Myometrial cell (primary cell): ENCODE measurements at places on chromosomes 5 and 9. TPM values are rescaled to one million over a fixed set of nuclear protein-coding genes. Genes with fewer than 3 reads are reported as not detected.

Gene AGXT2
- not detected in 2 replicates for total RNA-seq

Gene SLC6A19
- not detected in 2 replicates for total RNA-seq

Gene ANKRD33B
- total RNA-seq: 1.9 and 2.3 TPM in 2 replicates

Gene SLC6A3
- total RNA-seq: not detected in 2 replicates

Gene CBY3
- total RNA-seq: not detected in 2 replicates

Gene ZNF454
- 0.53 and 8.1 TPM in 2 replicates for total RNA-seq

Gene MAT2B
- 76.1 and 77.1 TPM in 2 replicates for total RNA-seq
